Heart left ventricle (tissue), 16 donors: ENCODE measurements at places on chromosomes 16 and 17.

GRCh38 chr17:31427684-31428083 is 36.2 kb downstream of the RAB11FIP4 start:
- DNase-seq: no peak

DNA sequence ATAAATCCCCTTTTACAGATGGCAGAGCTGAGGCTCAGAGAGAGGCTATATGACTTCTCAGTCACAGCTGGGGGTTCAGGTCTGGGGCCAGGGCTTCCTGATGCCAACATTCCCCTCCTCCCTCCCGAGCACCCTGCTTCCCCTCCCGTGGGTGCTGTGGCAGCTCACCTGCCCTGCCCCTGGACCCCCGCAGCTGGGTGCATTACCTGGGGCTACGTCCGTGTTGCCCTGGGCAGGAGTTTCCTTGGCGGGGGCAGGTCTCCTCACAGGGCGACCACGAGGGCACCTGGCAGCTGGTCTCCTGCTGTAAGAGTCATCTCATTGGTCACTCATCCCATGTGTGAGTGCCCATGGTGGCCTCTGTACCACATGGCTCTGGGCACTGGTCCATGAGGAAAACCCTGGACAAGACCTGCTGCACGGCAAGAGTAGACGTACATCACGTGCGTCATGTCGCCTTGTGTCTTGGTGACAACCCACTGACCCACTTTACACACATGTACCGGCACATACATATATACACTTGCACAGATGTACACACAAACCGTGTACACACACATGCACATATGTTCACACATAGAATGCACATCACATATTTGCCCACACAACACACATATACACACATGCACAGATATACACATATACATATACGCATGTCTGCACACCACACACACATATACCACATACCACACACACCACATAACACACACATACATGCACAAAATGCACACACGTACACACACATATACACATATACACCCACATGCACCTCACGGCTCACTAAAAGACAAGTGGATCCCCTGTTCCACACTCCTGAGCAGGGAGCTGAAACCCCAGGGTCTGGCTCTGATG is 134.0 kb downstream of the FOXL1 start:
- DNase-seq: no peak

- no peak for DNase-seq
These were observed 4.5 kb upstream of the HS3ST3B1 start for GRCh38 chr17:14296166-14296910.

DNA sequence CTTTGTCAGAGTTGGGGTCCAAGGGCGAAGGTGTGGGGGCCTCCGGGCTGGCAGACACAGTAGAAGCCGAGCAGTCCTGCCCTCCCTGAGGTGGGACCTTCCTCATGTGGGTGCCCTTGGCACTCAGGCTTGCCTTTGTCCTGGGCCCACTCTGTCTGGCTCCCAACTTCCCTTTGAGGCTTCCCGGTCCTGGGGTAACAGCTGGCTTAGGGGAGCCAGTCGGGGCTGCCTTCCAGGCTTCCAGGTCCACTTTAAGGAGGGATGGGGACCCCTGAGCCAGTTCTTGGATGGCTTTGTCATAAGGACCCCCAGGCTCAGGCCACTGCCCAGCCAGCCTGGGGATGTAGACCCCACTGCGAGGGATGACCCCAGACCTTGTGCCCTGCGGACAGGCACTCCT is 7.8 kb downstream of the GAS2L2 start:
- DNase-seq: no peak

DNA sequence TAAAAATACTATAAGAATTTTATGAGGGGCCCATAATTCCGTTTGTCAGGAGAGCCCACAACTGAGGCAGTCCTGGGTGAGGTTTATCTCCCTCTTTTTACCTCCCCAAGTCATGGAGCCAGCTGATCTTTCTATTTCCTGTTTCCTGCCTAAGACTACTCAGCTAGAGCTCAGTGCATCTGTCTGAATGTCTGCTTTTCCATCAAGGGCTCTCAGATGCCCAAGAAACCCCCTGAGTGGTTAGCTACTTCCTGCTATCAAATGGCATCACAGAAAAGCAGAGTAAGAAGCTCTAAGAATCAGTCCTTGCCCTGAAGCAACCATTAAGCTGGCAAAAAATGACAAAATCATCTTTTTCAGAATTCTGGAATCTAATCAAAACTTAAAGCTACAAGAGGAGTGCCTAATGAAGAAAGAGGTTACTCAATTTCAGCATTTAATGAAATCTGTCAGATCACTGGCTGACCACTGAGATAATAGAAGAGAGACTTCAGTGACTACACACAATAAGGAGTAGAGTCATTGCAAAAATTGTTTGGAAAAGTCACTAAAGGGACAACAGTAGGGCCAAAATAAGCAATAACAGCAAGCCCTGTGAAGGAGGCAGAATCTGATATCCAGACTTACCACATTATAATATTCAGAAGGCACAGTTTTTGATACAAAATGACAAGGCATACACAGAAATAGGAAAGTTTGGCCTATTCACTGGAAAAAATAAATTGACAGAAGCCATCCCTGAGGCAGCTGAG is 150.1 kb downstream of the CYB561 start:
- DNase-seq: no peak

DNA sequence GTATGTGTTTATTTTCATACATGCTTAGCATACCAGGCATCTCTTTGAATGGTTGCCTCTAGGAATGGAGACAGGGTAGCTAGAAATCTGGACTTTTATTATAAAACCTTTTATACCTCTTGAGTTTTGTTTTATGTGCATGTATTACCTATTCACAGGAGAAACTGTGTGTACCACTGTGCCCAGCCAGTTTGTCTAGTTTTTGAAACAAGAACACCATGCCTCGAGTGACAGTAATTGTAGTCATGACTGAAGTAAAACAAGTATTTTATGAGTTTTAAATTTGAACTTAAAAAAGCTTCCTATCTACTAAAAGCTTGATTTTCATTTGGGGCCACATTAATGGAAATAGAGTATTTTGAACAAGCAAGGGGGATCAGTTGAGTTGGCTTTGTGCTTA is 57.4 kb downstream of the SNTB2 start:
- no peak for DNase-seq

GRCh38 chr17:33732116-33732515 is 439.0 kb upstream of the ASIC2 start:
- DNase-seq: no peak

DNA sequence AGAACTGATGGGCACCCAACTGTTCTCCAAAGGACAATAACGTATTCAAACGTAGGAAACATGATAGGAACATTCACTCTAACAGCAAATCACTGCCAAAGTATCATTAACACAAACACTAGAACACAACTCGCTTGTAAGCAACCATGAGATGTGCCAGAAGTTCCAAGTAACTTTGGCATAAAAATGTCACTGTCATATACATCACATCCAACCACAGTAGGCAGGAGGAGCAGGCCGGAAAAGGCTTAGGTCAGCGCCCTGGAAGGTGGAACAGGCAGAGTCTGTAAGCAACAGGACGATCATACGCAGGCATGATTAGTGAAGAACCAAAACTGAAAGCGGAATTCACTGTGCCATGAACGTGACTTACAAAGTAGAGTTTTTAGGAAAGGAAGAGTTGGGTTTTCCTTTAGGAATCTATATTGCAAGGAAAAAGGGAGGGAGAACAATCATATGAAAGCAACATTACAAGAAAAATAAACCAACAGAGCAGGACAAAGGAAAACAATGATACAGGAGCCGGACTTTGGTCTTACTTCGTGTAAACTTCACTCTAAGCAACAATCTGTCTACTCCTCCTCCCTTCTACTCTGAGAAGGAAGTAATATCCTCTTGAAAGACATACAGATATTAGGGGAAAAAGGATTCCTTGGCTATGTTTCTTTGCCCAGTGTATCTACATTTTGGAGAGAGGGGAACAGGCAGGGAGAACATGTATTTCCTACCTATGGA is 52.3 kb downstream of the YWHAE start:
- peak; percentile 37 for DNase-seq

DNA sequence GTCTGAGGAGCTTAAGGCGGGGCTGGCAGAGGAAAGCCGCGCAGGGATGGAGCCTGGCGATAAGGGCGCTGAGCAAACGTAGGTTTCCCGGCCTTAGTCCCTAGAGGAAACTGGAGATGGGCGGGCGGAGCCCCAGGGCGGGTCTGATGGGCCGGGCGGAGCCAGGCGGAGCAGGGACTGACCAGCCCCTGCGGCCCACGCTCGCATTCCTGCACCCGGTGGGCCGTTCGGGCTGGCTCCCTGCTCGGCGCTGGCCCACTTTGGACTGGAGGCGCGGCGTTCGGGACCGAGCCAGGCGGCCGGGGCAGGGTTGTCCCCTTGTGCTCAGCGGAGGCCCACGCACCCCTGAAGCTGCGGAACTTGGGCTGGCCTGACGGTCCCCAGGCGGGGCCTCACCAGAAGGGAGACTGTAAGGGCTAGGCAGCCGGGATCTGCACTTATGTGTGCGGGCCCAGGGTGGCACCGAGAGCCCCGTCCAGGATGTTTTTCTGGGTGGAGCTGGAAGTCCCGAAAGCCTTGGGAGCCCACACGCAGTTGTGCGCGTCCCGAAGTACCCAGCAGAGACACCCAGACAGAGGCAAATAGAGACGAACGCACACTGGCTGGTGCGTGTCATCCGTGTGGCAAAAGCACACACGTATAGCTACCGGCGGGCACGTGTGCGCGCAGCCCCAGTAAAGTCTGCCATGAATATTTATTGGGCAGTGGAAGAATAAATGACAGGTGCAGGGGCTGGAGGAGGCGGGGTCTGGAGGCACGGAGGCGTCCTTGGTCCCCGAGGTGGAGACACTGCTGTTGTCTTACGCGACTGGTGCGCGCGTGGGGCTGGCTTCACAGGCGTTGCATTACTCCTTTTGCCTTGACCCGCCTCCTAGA is 1.4 kb downstream of the PYDC1 start:
- peak; percentile 82 for DNase-seq

GRCh38 chr16:80457871-80458270 is 82.9 kb upstream of the DYNLRB2 start:
- no peak for DNase-seq

DNA sequence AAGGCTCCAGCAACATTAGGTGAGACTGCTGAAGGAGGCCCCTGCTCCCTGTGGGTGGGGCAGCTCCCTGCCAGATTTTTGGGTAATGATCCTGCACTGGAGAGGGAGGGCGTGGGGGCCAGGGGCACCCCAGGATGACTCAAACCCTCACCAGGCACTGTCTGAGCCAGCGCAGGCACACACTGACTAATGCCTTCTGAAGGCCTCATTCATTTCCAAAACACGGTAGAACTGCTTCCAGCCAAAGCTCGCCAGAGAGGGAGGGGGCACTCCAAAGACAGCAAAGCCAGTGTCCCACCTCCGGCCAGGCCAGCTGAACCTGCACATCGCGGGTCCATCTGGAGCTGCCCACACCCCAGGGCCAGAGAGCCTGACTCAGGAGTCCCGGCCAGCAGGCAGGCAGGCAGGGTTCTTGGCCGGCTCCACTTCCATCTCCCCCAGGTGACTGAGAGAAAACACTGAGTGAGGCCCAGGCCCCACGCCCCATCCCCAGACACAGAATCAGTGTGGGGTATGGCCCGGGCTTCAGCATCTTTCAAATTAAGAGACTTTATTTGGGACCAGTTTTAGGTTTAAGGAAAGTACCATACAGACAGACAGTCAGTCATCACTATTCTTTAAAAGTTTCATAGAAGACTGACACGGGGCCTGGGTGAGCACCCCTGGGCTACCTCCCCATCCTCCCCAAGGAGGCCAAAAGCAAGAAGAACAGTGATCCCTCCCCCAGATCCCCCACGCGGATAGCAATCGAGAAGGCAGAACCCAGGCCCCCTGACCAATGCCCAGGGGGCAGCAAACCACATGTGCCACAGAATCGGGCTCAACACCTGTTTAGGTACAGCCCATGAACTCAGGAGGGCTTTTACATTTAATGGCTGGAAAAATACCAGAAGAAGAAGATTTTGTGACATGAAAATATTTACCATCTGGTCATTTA is 2.3 kb downstream of the PIEZO1 start:
- DNase-seq: no peak

DNA sequence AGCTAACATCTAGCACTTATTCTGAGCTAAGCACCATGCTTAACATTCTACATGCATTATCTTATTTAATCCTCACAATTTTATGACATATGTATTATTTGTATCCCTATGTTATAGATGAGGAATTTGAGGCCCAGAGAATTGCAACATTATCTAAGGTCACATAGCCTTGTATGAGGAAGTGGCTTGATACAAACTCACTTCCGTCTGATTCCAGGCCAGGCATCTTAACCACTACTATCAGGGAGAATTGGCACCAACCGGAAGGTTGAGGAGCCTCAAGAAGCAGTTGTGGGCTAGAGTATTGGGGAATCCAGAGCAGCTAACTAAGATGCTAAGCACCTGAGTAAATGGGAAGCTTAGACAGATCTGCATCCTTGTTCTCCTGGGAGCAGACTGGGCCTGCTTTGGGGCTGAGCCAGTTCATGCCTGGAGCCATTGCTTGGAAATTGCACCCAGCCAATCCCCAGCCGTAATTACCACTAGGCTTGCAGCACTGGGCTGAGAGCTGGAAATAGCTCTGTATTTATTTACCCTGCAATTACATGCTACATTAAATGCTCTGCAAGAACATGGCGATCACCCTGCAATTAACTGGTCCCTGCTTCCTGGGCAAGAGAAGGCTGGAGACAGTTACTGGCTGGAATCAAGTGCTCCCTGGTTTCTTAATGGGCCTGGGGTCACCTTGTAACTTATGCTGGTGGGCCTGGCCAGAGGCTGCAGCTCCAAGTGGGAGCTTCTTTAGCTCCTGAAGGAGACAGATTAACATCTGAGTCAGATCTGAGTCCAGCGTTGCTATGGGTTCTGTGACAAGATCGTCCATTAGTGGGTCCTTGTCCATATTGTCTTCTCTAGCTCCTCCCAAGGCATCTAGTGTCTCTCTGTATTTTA is 273.1 kb upstream of the CCL2 start:
- DNase-seq: no peak

- DNase-seq: no peak
These were observed 218.7 kb downstream of the RPTOR start for GRCh38 chr17:80763293-80763867.

DNA sequence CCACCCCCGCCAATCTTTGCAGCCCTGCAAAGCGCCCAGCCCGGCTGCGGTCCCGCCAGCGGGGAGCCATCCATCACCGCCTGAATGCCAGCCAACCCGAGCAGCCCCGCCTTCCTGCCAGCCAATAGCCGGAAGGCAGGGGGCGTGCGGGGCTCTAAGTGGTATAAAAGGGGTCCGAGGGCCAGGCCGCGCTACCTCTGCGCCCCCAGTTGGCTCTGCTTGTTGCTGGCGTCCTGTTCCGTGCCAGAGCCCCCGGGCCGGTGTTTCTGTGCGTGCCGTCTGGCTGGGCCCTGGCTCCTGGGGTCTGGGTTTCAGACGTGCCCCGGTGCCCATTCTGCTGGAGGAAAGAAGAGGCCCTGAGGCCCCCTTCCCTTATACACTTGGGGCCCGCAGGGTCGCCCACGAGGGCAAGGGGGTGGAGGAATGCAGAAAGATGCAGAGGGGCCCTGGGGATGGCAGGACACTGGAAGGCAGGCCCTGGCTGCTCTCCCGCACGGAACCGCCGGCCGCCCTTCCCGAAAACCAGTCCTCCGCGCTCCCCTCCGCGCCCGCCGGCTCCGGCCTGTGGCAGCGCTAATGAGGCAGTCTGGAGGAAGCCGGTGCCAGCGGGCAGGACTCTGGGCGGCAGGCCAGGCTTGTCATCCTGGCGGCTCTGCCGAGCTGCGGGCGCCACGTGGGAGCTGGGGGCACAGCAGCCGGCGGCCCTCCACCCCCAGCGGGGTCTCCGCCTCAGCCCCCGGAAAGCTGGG is 14.0 kb downstream of the COPZ2 start:
- peak; percentile 92 for DNase-seq
